ENCODE measurements at places on chromosomes 2 and 18.

- DNase-seq = no peak
Observed at GRCh38 chr2:239961662-239962613, 63.2 kb downstream of the NDUFA10 start.

DNA sequence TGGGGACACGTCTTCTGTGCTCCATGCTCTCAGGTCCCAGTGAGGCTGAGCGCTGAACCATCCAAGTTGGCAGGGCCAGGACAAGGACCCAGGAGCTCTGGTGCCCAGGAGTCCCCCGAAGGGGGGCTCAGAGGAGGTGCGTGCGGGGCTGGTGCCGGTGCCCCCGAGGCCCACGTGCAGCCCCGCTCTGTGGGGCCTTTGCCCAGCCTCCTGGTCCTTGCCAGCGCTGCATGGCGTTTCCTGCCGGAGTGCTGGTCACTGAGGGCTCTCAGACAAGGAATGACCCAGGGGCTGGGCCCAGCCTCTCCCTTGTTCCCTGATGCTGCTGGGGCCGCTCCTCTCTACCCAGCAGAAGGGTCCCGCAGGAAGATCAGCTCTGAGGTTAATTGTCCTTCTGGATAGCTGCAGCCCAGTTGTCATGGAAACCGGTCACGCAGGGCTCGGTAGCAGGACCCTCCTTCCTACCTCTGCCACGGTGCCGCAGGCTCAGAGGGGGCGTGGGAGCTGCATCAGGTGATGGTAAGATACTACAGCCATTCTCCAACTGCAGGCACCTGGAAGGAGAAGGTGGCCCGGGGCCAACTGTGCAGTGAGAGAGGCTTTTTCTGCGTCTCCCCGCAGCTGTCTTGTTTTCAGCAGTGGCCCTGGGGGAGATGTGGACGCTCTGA lies 64.5 kb downstream of the RRM2 start:
- no peak for DNase-seq

DNA sequence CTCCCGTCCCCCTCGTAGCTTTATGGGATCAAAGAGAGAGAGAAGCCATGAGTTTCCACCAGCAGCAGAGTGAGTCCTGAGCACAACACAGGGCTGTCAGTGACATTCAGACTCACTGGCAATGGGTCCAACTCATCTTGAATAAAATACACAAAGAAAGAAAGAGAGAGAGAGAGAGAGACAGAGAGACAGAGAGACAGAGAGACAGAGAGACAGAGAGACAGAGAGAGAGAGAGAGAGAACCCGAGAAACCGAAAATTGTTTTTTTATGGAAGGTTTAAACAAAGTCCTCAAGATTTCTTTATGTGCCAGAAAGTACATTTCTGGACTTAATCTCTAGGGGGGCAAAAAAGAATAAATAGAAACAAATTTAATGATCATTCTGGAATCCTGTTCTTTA lies 11.5 kb upstream of the BCL2 start:
- no peak for DNase-seq

DNA sequence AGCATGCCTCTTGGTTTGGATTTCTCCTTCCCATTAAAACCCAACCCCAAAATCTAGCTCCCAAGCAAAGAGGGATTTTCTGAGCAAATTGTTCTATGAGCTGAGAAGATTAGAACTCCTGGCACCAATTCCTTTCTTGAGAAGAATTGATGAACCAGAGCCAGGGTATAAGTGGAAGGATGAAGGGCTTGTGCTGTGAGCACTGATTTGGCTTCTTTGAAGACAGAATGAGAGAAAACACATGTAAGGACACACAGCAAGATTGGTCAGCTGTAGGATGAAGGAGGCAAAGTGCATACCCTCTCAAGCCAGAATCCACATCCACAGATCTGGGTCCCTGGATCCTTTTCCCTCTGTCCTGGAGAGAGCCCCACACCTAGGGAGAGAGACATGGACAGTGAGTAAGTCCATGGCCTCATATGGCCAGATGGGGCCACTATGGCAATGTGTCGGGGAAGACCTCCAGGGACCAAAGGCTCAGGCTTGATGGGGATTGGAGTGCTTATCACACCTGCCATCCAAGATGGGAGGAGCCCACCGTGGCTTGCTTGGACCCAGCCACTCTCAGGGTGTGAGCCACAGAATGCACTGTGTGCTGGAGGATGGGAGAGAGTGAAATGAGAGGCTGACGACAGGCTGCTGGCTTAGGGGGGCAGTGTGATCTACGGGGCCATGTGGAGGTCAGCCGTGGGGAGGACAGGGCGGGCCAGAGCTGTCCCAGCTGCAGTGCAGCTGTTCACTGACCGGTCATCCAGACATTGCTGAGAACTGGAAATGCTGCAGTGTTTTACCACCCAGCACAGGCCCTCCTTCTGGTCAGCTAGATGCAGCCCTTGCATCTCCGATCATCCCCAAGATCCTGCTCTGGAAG lies 339.8 kb downstream of the CYP26B1 start:
- DNase-seq = no peak

- DNase-seq = peak; percentile 28
Observed at GRCh38 chr2:238061315-238062202, 758 bp downstream of the SCLY start.

- no peak for DNase-seq
Observed at GRCh38 chr2:148130581-148130980, 109.7 kb downstream of the MBD5 start.

DNA sequence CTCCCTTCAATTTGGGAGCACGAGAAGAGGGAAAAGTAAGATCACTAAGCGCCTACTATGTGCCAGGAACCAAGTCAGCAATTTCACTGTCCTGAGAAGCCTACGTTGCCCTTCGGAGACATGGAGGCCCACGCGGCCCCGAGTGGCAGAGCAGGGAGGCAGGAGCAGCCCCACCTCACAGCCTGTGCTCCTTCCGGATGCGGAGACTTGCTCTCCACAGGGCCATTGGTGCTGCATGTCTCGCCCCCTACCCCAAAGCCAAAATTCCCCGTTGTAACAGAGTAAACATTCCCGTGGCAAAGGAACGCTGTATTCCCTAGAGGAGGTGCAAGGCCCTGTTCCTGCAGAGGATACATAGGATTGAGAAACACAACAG lies 4.5 kb downstream of the SLC14A2 start:
- no peak for DNase-seq

GRCh38 chr2:65639156-65639864 lies 206.9 kb upstream of the SPRED2 start:
- peak; percentile 14 for DNase-seq

GRCh38 chr2:224585211-224586088 lies at the start of gene CUL3:
Gene CUL3 (minus strand): TSS chr2:224585363. CDS start chr2:224585009, 354 bp downstream.
- DNase-seq = peak; percentile 98

GRCh38 chr2:27148801-27149439 lies at the start of gene TCF23:
Gene TCF23 (plus strand): TSS chr2:27149004. CDS start chr2:27149134, 130 bp downstream.
- no peak for DNase-seq

DNA sequence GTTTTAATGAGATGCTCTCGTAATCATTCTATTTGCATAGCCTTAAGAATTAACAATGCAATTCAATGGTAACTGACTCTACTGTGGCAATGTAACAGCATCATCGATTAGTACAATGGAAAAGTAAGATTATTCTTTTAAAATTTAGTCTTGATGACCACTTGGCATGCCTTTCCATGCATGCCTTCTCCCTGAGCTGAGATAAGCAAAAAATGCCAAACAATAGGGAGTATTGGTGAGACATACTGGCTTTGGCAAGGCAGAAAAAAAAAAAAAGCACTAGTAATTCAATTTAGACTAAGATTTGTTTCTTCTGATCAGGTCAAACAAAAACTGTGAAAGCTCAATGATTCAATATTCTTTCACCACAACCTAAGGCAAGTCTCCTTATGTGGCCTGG lies 110.8 kb upstream of the TRIB2 start:
- DNase-seq = no peak

DNA sequence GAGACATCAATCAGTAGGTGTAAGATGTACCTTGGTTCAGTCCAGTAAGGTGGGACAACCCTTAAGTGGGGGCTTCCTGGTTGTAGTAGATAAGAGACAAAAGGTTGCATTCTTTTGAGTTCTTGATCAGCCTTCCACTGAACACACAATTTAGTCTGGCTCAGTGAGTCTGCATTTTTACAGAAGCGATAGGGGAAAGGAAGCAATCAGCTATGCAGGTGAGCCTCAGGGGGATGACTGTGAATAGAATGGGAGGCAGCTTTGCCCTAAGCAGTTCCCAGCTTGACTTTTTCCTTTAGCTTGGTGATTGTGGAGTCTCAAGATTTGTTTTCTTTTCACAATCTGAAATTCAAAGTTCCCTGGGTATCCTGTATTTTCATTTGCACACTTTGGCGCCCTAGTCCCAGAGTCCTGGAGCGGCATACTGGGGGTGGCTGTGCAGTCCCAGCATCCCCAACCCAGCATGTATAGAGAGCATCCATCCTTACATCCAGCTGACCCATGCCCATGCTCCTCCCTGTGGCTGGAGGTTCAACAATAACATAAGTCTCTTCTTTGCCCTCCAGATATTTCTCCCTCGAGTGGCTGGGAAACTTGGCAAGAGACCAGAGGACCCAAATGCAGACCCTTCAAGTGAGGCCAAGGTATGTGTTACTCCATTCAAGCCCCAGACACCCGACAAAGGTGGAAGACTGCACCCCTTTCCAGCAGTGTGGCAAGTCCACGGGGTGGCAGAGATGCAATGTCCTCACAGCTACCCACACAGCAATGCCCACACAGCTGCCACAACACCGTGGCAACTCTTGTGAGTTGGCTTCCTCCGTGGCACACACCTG lies 20.1 kb upstream of the PRLH start:
- DNase-seq = no peak

DNA sequence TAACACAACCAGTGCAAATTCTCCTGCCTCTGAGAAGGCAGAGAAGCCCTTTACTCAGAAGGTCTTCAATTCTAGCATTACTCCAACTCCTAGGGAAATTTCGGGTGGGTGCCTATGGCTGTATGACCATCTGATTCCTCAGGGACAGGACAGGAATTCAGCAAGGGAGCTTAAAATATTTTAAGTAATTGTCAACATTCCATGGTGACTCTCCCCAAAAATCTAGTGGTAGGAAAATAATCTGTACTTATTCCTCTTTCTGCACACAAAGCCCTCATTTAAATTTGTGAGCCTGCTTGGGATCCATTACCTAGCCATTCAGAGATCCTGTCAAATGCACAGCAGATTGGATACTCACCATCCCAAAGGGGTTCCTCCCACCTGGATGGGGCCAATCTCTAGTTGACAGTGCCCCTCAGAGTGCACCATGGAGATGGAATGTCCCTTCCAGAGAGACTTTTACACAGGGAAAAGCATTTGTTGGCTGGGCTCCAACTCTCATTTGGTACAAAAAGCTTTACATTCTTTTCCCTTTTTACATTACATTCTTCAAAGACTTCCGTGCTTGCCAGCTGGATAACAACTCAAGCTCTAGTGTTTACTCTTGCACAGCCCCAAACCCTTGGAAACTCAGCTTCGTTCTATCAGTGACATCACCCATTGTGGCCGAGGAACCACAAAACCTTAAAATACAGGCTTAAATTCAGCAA lies 3.1 kb upstream of the TMEM150A start:
- no peak for DNase-seq

GRCh38 chr2:19802086-19802841 lies 99.5 kb downstream of the TTC32 start:
- no peak for DNase-seq

DNA sequence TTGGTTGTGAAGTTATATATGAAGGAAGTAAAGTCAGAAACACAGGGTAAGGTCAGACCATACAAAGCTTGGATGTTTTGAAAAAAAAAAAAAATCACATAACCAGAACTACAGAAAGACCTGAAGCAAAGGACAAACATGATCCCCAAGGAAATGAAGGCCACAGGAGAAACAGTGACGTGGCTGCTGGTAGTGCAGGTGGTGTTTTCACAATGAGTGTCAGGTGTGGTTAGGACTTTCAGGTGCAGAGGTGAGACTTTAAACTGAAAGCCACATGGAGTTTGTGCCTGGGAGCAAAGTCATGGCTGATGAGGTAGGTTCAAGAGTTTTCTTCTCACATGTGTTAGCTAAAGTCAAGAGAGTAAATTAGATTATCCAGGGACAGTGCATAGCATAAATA lies 270.7 kb downstream of the PIEZO2 start:
- DNase-seq = no peak

Data from LoVo (cell line).